ENCODE measurements at places on chromosomes 12 and 14.

DNA sequence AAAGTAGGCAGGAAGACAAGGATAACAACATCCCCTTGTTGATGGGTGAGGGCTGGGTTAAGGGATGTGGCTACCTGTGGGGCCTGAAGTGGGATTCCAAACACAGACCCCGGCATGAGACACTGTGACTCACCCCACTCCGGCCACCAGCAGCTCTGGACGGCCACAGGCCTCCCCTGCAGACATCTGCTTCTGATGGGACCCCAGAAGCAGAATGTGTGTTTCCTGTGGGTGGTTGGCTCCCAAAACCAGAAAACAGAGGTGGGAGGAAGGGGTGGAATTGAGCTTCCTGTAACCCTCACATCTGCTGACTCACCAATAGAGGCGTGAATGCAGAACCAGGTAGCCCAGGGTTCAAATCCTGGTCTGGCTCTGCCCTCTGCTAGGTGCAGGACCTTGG is 216.6 kb upstream of the PWP1 start:
- DNase-seq, result no peak

DNA sequence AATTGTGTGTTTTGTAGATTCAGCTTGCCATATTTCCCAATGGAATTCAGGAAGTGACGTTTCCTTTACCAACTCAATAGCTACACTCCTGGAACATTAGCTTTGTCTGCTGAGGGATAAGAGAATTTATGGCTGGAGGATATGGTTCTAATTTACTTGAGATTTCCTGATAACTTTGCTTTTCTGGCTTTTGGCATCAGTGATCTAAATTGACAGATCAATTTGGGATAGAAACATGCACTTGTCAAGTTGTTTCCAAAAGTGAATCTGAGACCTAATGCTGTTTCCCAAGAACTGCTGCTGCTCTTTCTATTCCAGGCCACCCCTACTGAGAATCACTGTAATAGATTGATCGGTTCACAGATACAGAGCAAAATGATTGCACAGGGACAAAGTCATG is 43.2 kb downstream of the MGAT4C start:
- DNase-seq, result no peak

DNA sequence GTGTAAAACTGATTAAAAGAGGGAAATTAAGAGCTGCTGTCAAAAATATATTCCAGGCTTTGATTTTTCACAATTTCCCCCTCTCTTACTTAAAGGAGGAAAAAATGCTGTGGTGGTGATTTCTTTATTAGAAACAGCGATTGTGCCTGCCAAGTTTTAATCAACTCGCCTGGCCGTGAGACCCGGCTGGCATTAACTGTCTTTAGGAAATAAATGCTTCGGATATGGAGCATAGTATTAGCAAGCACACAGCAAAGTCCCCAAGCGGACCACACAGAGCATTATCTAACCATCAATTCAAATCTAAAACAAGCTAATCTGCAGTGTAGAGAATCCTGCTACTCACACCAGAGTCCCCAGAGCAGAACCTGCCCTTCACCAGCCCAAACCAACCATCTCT is 457.1 kb downstream of the TMEM132D start:
- no peak for DNase-seq

- no peak for DNase-seq
Observed at GRCh38 chr12:109847142-109847735, 14.0 kb upstream of the TRPV4 start.
